ENCODE measurements at places on chromosomes 4 and X.

DNA sequence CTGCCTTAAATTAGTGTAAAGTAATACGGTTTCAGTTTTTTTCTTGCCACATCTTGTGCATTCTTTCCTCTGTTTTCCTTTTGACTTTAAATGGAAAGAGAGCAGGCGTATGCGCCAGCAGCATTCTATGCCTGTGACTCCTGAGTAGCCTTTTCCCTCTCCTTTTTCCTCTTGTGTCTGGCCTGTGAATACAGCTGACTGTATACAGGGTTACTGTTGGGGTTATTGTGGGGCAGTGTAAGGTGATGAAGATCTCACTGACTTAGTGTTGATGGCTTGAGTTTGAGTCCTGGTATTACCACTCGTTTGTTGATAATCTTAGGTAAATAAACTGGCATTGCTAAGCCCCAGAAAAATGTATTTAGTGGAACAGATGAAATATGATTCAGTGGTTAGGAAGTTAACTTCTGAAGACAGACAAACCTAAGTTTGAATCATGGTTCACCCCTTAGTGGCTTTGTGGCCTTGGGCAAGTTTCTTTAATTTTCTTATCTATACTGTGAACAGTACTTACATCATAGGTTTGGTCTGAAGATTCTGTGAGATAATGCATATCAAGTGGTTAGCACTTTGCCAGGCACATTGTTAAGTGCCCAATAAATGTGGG is 105.1 kb downstream of the FNIP2 start:
- DNase-seq, result no peak

- no peak for DNase-seq
Measured at GRCh38 chrX:125810856-125811255, 355.2 kb downstream of the DCAF12L2 start.

DNA sequence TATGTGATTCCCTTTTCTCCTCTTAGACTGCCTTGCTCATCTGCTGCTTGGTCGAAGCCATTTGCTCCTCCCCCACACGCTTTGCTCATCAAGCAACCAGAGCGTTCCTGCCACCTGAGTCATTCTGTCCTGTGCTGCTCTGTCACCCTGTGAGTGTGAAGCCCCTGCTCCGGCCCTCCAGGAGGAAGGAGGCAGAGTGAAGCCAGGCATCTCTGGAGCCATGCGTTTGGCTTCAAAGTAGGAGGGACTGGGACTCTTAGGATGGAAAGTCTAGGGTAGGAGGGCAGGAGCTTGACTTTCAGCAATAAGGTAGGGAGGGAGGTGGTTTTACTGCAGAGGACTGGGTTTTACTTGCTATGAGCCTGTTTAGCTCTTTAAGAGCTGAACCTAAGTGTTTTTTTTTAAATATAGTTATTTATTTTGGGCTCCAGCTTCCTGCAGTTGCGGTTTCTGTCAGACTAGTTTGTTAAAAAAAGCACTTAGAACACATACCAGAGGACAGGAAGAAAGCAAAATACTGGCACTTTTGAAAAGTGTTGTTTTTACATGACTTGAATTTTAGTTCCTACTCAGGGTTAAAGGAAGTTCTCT is 63.6 kb downstream of the SPINK2 start:
- DNase-seq, result peak; percentile 86

DNA sequence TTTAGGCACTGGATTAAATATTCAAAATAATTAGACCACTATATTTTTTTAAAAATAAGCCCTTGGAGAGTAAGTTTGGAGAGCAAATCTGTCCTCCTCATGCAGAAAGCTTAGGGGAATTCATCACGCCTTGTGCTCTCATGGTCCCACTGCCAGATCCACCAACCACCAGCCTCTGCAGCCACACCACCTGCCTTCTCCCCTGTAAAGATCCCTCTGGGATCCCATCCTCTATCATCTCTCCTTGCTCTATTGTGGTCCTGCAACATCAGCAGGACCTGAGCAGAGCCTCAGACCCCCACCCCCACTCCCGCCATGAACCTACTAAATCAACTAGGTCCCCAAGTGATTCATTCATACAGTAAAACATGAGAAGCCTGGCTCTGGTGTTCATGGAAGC is 482.6 kb upstream of the GALNT7 start:
- DNase-seq, result no peak

Measured in hematopoietic multipotent progenitor cell (in vitro differentiated cells).